ENCODE measurements at places on chromosomes 4 and X.

DNA sequence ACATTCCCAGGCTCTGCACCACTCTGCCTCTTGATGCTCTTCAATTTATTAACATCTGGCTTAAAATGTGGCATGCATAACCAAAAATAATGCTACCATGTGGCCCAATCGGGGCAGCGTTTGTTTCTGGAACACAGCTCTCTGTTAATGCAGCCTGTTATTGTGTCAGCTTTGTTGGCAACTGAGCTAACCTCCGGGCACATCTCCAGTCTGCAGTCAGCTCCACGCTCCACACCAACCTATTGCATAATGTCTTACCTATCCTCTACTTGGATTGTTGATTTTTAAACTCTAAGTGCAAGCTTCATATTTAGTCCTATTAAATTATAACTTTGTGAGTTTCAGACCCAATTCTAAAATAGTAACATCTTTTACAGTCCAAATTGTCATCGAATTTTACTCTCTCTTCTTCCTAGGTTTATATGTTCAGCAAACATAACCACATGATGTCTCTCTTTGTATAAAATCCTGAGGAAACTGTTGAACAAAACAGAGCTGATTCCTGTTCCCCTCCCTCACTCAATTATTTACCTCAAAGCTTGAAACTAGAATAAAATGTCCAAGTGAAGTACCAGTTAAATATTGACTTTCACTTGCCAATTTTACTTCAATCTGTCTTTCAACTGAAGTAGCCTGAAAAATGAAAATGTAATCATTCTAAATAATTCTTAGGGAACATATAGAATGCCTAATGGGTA lies 92.2 kb upstream of the RAPGEF2 start:
- DNase-seq = peak; percentile 23

GRCh38 chr4:52366621-52367020 lies 292.5 kb downstream of the USP46 start:
- DNase-seq = no peak

GRCh38 chr4:3530663-3531254 lies 1.5 kb downstream of the LRPAP1 start:
- DNase-seq = no peak

GRCh38 chr4:66927937-66928336 lies 617.4 kb downstream of the CENPC start:
- DNase-seq = peak; percentile 63
